ENCODE measurements at places on chromosomes 3 and 15.

DNA sequence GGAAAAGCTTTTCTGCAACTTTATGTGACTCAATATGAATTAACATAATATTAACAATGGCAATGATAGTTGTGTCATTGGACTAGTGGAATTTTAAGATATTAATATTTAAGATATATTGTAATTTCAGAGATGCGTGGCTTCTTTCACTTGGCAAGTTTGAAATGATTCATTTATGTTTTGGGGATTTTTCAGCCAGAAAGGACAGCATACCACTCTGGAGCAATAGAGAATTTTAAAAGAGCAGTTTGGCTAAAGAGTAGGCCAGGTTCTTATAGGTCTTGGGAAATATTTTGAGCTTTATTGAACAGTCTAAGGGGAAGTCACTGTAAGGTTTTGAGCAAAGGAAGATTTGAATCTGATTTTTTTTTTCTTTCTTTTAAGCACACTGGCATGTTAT, 16.5 kb downstream of the GMPS start:
- DNase-seq: no peak

DNA sequence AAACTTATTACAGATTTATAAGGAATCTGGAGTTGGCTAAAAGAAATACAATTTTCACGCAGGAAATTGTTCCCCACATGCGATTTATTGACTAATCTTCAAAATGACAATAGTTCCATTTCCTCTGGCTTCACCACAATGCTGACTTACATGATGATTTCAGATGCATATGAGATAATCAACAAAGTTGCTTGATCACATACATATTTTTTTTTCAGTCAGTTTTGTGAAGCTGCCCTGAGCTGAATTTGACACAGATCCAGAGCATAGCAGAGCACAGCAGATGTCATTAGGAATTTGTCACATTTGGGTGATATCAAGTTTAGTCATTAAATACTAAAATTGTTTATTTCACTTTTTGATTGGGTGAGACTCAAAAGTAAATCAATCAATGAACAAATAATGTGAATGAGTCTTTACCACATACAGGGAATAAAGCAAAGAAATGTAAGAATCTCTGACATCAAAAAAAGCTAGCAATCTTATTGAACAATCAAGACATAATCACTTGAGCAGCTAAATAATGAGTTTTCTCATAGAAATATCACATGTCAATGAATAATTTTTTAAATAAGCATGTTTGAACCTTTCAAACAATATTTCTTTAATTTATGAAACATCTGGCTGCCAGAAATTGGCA, 18.3 kb downstream of the CPB1 start:
- no peak for DNase-seq

DNA sequence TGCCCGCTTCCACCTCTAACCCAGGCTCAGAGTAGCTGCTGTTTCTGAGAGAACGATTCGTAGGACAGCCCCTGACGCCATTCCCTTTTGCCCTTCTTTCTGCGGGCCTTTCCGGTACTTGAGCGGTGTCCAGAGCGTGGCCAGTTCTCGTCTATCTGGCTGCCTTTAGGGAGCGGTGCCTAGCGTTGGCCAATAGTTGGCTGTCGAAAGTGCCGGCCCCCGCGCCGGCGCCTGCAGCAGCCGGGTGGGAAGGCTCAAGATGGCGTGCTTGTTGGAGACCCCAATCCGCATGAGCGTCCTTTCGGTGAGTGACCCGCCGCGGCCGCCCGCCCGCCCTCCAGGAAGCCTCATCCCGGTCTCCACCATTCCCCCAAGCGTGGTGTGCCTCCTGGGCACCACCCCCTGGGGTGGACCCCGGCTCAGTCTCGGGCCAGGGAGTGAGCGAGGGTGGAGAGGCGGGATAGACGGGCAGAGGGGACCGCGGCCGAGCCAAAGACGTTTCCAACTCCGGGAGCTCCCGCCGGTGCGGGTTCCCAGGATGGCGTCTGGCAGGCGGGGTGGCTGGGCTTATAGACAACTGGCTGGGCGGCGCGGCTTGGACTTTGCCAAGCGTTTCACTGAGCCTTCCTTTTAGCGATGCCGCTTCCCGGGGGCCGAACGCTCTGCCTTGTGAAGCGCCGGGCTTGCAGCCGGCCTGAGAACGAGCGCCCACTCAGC, at the start of gene ARMC8:
ARMC8 (plus strand) TSS at position 6 of the 717 bp plus-strand sequence; CDS start at position 260, 254 bp downstream.
- DNase-seq: peak; percentile 57

DNA sequence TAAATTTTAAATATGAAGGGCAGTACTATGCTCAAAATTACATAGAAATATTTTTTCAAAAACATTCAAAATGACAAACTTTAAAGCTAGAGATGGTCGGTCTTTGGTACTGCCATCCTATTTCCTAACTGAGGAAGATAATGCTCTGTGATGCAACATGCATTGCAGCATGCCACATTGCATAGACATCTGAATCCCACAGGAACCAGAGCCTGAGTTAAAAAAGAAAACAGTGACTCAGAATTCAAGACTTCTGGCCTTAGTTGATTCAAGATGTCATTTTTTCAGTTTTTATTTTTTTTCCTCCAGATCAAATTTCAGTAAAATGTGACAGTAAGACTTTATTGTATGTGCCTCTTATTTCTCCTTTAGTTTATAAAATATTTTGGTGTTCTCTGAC, 33.1 kb downstream of the TP63 start:
- no peak for DNase-seq

DNA sequence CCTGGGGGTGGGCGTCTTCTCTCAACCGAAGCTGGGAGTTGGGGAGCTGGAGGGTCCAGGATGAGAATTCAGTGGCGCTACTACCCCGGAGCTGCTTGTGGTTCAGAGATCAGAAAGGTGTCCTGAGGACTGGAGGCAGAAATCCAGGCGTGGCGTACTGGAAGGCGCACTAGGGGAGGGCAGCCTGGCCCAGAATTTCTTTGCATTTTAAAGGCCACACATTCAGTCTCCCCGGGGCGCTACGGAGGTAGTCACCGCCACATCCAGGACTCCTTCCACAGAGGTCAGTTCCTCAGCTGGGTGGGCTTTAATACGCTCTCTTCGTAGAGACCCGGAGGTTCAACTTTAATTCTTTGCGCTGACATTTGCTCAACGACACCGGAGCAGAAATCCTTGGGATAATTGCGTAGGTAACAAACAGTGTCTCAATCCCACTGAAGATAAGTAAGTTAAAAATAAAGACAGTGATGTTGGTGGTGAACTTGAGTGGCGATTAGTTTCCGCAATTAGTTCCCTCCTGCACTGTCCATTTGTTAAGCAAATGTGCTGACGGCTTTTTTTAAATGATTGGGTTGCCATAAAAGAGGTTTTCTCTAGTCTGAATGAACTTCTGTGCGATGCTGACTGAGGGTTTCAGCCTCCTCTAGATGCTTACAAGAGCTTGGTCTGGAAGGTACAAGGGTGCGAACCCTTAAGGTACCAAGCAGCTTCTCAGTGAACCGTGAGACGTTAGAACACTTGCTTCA, 535 bp downstream of the MCTP2 start:
- no peak for DNase-seq

GRCh38 chr15:78242128-78242527, 7.8 kb upstream of the ACSBG1 start:
- no peak for DNase-seq

GRCh38 chr3:65548848-65549625, 489.7 kb downstream of the MAGI1 start:
- DNase-seq: peak; percentile 23

GRCh38 chr3:117463276-117464115, 753.9 kb downstream of the TUSC7 start:
- no peak for DNase-seq

GRCh38 chr3:69763458-69763857, 24.2 kb downstream of the MITF start:
- no peak for DNase-seq

DNA sequence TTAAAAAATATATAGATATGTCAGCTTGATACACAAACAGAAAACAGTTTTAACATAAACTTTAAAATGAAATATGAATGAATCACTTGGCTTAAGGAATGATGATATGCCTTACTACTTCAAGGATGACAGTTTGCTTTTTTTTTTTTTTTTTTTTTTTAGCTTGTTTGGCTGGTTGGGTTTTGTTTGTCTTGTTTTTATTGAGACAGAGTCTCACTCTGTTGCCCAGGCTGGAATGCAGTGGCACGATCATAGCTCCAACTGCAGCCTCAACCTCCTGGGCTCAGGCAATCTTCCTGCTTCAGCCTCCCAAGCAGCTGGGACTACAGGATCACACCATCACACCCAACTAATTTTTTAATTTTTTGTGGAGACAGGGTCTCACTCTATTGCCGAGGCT, 14.5 kb downstream of the LRRC2 start:
- DNase-seq: no peak

- no peak for DNase-seq
These were observed 39.0 kb downstream of the STRIT1 start for GRCh38 chr3:155254445-155254844.

- DNase-seq: no peak
These were observed 77.4 kb upstream of the SLCO3A1 start for GRCh38 chr15:91776104-91776503.

DNA sequence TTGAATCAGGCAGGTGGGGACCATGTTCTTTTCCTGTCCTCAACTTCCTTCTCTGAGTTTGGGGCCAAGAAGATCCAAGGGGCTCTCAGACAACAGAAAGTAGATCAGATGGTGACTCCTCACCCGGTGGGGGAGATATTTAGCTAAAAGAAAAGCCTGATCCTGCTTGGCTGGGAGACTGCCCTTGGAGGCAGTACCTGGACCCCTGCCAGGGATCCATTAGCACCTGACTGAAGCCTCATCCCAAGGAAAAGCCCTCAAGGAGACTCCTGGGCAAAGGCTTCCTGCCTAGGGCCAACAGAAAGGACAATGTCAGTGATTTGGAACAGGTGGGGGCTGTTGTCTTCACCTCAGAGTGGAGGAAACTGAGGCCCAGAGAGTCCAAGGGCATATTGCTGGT, 33.5 kb upstream of the HHATL start:
- DNase-seq: no peak

DNA sequence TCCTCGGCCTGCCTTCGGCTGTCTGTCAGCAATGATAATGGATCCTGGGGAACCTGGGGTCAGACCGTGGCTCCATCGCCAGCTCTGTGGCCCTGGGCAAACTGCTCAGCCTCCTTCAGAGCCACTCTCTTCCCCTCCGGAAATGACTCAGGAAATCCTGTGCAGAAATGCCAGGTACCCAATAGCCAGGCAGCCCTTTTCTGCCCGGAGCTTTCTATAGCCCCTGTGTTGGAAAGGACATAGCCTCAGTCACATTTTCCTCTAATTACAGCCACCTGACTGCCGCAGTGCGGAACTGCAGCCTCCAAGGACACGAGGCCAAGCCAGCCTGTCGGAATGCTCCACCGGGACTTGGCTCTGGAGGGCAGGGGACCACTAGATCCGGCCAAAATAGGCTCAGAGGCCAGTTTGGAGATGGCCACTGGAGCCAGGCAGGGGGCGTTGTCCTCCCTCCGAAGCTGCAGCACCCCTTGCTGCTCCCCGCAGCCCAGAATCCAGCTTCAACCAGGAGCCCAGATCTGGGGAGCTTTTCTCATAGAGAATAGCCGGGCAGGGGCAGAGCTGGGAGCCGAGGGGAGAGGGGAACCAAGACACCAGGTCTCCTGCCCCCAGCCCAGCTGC, 11.6 kb upstream of the ZXDC start:
- DNase-seq: no peak

DNA sequence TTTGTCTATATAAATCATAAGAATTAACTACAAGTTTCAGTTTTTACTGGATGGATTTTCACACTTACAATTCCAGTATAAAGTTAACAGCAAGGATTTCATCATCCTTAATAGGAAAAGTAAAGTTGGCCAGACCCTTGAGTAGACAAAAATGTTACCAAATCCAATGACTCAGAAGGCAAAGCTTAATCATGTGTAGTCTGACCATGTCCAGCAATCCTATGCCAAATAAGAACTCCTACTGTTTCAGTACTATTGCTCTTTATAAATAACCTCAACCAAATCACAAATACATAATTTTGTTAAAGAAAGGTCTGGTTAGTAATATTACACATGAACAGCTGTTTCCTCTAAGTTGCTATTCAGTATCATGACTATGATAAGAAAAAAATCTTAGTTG, 35.0 kb downstream of the PLOD2 start:
- no peak for DNase-seq

- DNase-seq: no peak
These were observed 38.9 kb downstream of the TICRR start for GRCh38 chr15:89614164-89614563.

GRCh38 chr3:14508966-14509795, 31.0 kb downstream of the GRIP2 start:
- DNase-seq: no peak

DNA sequence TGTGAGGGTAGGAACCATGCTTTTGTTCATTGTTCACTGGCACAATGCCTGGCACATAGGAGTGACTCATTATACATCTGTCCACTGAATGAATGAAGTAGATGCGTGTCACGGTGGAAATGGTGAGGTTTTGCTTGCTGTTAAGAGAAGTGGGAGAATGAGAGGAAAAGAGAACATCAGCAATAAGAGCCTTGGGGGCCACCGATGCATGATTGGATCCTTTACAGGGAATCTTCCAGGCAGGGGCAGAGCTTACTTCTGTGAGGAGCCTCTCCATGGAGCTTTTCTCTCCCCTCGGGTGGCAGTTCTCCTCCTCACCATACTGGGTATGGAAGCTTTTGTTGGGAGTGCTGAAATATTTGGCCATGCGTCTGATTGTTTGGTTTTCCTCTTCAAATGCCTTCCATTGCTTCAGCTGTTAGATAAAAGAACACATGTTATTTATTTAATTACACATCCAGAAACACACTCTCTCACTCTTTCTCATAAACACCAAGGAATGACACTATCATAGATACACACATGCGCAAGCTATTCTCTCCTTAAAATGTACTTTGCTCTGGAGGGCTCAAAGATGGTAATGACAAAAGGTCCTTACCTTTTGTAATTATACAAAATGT, 78.9 kb upstream of the GSK3B start:
- DNase-seq: no peak

- DNase-seq: no peak
These were observed 104.4 kb upstream of the RBMS3 start for GRCh38 chr3:29176501-29176900.

DNA sequence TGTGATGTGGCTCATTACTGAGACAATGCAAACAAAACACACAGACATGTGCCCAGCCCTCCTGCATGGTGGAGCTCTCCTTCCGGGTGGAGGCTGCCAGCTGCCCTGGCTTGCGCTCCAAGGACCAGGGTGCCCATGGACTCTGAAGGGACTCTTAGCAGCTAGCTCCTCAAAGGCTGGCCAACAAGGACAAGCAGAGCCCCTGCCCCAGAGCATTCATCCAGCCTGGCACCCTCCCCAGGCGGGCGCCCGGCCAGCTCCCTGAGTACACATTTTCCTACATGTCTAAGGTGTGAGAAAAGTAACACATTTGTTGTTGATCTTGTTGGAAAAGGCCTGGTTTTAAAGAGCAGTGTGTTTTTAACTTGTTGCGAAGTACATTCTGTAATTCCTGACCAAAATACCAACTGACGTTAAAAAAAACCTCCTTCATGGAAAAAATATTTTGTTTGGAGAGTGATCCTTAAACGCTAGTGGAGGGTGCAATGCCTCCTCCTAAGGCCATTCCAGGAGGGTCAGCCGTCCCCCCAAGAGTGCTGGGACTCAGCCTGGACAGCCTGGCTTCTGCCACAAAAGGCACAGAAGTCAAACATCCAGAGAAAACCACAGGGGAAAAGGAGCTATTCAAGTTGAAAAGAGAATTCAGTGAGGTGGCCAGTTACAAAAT, 86.9 kb downstream of the KLF15 start:
- DNase-seq: peak; percentile 84

GRCh38 chr15:99592145-99592791, 26.5 kb downstream of the MEF2A start:
- DNase-seq: no peak

Measured in substantia nigra (tissue), 51 donors.